Stimulated activated CD4-positive, alpha-beta T cell treated with anti-CD3 and anti-CD28 coated beads, TNF-alpha, amount 100 ng/mL, for 24 hours (primary cell): ENCODE measurements at places on chromosomes 5 and 9.
A peak's percentile ranks its signal among the peaks of the same experiment; 100 is the strongest.

- DNase-seq: peak; percentile 7
Observed at GRCh38 chr9:88949961-88950340, 41.3 kb upstream of the S1PR3 start.

DNA sequence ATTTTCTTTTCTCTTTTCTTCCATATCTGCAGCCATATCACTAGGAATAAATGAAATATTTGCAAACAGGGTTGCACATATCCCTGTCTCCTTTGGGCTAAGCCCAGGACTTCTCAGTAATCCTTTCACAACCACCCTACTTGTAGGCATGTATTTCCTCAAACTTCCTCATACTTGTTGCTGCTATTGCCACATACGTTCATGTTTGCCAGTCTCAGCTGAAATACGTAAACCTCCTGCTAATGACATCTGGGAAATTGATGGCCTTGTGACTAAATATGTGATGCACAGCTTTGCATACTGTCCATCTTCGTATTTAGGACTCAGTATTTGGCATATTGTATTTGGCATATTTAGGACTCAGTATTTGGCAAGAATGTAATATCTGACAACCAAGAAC lies 224.6 kb downstream of the PLK2 start:
- no peak for DNase-seq

DNA sequence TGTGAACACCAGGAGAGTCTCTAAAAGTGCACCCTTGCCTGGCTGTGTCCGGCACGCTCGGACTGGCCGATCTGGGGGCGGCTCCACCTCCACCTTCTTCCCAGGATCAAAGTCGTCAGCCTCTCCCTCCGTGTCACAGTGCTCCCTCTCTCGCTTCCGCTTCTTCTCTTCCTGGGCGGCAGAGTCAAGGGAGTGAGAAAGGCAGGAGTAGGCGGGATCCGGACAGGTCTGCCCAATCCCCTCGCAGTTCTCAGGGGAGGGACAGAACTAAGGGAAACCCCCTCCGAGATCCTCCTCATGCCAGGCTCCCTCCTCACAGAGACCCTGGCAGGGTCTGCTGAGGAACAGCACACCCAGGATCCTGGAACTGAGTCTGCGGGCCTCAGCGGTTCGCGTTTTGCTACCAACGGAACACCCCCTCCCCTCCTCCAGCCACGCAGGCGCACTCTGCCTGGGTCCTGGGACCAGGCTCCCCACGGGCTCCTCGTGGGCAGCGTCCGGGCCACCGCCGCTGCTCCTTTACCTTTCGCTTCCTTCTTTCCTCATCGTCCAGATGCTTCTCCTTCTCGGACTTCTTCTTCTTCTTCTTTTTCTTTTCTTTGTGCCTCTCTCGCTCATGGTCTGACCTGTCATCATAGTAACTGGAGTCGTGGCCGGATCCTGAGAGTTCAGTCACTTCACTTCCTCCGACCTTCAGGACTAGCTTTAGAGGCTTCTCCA lies 1.3 kb downstream of the BRD9 start:
- DNase-seq: no peak

DNA sequence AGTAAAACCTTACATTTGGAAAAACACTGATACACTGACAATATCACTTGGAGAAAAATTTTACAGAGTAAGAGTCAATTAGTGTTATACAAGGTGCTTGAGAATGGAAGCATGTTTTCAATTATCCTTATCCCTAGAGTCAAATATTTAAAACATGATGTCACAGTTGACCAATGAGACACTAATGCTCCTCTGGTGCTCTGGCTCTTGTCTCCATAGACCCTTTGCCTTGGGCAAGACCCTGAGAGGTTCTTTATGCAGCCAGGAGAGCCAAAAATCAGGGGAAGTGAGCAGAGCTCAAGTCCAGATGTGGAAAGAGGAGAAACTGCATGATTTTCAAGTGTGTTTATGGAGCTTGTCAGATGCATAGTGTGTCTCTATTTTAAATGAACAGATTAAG lies 153.9 kb downstream of the MARCHF11 start:
- DNase-seq: no peak

- no peak for DNase-seq
Observed at GRCh38 chr9:95008151-95008771, 281.8 kb downstream of the AOPEP start.

- DNase-seq: no peak
Observed at GRCh38 chr5:74206579-74207550, 433.7 kb downstream of the ENC1 start.

GRCh38 chr5:173227636-173228035 lies 7.4 kb downstream of the NKX2-5 start:
- no peak for DNase-seq

- DNase-seq: no peak
Observed at GRCh38 chr5:37892586-37892985, 52.7 kb upstream of the GDNF start.

DNA sequence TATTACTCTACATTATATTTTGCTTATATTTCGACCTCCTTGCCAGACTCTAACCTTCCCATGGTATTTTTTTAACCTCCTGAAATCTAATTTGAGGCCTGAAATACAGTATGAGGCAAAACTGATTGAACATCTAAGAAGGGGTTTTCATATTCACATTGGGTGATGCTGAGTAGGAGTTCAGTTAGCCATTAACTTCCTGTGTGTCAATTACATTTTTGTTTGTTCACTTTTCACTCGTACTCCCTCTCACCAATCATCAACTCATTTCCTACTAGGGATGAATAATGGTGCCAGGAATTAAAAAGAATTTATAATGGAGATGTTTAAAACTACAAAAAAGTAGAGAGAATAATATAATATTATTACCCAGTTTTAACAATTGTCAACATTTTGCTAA lies 27.6 kb upstream of the GLRA1 start:
- no peak for DNase-seq

GRCh38 chr9:4704129-4704528 lies 24.8 kb downstream of the CDC37L1 start:
- no peak for DNase-seq

DNA sequence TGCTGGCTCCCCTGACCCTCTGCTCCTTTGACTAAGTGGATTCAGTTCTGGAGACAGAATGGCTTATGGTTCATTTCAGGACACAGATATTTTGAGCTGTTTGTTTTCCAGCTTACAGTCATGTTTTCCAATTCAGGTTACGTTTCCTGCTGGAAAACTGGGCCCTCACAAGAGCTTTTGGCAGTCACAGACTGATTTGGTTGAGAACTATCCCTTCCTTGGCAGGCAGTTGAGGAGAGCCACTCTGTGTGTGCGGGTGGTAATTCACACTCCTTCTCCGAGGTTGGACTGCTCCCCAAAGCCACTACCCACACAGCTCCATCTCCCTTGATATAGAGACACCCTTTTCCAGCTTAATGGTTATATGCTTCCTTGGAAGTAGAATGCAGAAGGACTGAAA lies 534.5 kb downstream of the TMEM38B start:
- DNase-seq: no peak

DNA sequence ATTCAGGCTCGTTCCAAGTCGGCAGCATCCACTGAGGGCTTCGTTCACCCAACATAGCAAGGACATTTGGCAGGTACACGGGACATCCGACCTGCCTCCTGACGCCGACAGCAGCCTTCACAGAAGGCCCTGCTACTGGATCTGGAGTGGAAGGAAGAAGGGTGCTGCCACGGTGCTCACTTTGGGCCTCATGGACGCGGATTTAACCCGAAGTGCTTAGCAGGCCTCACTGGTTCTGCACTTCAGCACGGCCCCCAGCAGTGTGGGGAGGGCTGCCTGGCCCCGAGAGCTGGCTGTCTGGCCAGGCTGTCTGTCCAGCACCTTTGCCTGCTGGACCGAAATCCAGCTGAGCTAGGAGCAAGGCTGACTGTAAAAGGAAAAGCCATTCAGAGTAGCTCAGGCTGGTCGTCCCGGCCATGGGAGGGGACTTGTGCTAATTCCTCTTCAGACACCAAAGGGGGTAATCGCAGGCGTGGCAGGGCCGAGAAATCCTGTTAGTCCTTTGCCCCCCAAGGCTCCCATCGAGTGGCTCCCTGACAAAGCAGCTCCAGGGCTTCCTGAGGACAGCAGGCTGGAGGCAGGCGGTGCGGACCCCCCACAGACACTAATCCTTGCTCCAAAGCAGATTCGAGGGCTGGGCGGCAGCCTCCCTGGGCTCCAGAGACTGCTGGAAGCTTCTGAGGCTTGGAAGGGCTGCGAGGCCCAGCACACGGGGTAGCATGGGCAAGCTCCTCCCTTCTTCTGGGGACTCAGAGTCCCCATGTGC lies 11.1 kb upstream of the RXRA start:
- DNase-seq: no peak

GRCh38 chr9:72363908-72364678 lies 915 bp downstream of the ZFAND5 start:
- DNase-seq: peak; percentile 67

- DNase-seq: no peak
Observed at GRCh38 chr9:123268199-123268464, 254 bp downstream of the STRBP start.

- peak; percentile 3 for DNase-seq
Observed at GRCh38 chr5:103259705-103260355, 1.3 kb downstream of the MACIR start.

GRCh38 chr9:37364751-37365360 lies 57.6 kb upstream of the GRHPR start:
- no peak for DNase-seq

GRCh38 chr9:95864852-95865580 lies 10.5 kb upstream of the ERCC6L2 start:
- no peak for DNase-seq

DNA sequence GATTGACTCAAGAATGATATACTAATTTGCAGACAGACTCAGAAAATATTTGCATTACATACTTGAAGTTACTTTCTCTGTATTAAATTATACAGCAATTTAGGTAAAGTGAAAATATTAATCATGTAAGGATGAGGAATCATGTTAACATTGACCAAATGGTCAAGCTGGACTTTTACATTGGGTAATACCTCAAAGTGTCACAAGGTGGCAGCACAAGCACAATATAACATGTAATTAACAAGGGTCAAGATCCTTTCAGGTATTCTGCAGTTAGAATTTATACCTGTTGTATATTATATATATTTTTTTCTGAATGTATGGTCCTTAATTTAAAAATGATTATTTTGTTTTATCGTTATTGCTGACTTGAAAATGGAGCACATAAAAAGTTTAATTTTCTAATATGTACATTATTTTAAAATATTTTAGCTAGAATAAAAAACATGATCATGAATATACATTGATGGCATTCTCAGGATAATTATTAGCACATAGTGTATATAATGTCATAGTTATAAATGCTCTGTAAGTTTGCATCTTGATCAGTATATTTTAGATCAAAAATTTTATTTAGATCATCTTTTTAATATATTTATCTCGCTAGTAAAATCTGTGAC lies 8.6 kb downstream of the HAPLN1 start:
- DNase-seq: no peak

GRCh38 chr9:83623679-83624076 lies 735 bp downstream of the IDNK start:
- no peak for DNase-seq

DNA sequence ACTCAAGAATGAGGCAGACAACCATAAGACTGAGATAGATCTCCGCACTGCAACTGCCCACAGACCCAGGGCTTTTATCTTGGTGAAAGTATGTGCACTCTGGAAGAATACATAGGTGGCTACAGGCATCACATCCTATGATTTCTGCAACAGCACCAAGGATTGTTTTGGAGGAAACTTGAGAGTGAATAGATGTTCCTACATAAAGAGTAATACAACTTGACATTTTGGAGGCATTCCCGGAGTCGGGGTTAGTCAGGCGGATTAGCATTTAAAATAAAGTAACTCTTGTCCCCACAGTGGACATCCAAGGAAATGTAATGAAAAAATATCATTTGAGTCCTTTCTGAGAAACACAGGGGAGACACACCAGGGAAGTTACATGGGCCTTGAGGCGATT lies 26.7 kb downstream of the TMEM174 start:
- DNase-seq: no peak

GRCh38 chr5:172607213-172607793 lies 33.8 kb upstream of the NEURL1B start:
- no peak for DNase-seq

GRCh38 chr5:76292620-76293322 lies 110.3 kb upstream of the IQGAP2 start:
- no peak for DNase-seq

DNA sequence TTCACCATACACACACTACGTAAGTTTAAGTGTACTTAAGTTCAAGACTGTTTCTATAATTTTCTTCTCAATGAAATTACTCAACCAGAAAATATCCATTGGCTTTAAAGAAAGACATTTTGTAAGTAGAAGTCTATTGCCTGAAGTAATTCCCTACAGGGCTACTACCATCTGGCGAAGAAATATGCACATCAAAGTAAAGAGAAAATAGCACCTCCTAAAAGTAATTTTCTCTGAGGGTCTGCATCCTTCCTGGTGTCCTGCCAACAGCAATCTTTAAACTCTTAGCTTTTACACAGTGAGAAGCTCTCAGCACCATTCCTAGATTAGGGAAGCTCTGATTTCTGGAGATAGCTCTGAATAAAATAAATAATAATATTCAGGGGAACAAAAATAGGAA lies 498.5 kb upstream of the TYRP1 start:
- no peak for DNase-seq

DNA sequence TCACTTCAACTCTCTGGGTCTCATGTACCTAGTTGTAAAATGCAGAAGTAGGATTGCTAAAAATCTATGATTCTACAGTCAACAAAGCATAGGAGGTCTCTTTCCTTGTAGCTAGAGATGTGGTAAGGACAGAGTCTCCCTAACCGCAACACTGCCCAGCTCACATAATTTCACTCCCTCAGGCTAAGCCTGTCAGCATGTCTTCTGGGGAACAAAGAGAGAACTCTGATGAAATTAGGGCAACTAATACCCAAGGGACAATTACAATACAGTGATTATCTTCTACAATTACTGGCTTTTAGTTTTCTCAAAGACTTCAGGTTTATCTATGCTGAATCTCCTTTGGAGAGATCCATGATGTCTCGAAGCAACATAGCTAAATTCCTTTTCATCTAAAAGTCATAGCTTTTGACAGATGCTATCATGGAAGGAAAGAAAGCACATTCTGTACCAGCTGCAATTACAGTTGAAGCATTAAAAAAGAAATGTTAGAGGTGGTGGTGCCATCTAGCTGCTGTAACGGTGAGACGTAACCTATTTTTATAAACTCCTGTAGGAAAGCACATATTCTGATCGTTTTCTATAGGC lies 141.1 kb upstream of the TARS1 start:
- DNase-seq: no peak

GRCh38 chr5:41336471-41336870 lies 123.1 kb upstream of the C6 start:
- DNase-seq: no peak

DNA sequence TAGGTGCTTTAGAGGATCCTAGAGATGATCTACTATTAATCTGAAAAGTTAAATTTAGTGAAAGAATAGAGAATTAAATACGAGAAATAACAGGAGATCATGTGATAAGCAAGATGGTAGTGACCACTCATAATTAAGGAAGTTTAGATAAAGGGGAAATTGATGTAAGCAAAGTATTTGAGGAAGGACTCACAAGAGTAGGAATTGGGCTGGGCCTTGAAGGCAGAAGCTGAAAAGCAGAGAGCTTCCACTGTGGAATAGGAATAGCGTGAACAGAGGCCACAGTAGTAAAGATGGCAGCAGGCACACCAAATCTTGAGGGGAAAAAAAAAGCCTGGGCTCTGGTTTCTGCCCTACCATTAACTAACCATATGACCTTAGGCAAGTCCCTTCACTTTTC lies 38.0 kb downstream of the KIF24 start:
- DNase-seq: no peak
